ENCODE measurements at places on chromosomes 3 and 15.
A peak's percentile ranks its signal among the peaks of the same experiment; 100 is the strongest.

GRCh38 chr3:23856286-23856685, 50.5 kb downstream of the UBE2E1 start:
- no peak for ATAC-seq

DNA sequence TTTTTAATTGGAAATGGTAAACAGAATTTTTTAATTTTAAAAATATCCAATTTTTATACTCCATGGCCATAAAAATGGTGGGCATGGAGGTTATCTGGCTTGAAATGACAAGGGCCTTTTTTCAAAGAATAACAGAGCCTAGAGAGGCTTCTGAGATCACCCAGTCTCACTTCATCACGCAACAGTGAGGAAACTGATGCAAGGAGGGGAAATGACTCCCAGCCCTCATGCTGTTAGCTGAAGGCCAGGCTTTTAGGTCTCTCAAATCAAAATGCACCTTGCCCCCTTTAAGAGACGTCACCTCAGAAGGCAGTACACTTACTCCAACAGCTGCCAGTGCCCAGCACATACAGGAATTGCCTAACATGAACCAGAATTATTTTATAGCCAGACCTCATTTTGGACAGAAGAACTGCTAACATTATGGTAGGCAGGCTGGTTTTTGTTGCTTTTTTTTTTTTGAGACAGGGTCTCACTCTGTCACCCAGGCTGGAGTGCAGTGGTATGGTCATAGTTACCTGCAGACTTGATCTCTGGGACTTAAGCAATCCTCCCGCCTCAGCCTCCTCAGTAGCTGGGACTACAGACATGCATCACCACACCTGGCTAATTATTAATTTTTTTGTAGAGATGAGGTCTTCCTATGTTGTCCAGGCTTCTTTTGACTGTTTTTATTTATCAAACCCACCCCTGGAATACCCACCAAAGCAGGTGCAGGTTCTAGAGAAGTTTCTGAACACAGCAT, 9.1 kb downstream of the RAB43 start:
- no peak for ATAC-seq

DNA sequence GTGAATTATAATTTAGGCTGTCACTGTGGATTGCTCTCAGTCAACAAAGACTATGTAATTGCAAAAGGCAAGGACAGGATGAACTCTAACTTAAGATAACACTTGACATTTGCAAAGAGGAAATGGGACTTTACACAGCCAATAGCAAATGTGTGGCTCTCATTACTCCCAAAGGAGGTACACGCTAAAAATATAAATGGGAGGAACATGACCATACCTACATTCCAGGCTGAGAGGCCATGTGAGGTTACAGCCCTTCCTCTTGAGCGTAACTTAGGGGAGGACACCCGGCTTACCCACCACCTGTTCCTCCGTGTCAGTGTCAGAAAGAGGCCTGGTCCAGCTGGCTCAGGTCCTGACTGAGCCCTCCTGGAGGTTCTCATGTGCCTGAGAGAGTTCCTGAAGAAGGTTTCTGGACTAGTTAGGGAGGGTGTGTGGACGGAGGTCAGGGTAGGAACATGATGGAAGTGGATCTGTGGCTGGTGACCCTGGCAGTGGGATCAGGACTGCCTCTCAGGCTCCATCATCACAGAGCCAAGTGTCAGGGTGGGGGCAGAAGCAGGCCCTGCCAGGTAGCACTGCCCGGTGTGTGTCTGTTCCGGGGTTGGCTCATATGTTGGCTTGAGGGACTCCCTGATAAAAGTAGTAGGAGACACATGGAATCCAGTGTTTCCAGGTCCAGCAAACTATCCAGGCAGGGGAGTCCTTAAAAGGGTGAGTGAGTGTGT, 7.9 kb downstream of the POPDC2 start:
- no peak for ATAC-seq

DNA sequence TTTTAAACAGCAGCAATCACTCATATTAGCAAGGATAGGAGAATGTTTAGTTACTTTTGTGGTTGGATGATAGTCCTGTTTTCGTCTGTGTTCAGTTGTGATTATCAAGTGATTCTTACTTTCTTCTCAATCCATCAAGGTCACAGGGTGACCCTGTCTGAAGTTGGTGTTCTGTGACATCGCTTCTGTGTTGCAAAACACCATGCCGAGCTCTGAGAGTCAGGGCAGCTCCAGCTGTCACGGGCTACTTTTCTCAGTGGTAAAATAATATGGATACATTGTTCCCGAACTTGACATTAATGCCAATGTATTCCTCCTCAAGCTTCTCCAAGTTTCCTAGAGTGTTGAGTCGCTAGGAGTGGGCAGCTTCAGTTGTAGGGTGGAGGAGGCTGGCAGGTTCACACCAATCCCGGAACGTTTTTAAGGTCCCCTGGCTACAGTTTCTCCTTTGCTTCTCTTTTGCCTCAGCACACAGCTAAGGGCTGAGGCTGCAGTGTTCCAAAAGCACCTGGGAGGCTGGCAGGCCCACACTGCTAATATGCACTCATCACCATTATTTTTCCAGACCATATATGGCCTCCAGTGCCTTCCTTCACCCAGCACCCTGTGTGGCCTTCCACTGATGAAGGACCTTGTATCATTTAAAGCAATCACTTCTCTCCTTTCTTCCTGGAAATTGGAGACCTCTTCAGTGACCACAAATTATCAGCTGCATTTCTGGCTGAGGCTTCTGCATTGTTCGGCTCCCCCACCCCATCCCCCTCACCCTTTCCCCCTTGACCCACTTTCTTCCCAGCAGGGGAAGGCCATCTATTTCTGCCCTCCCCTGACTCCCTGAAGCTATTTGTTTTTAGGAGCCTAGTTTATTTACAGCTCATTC, 25.8 kb downstream of the COLQ start:
- no peak for ATAC-seq

DNA sequence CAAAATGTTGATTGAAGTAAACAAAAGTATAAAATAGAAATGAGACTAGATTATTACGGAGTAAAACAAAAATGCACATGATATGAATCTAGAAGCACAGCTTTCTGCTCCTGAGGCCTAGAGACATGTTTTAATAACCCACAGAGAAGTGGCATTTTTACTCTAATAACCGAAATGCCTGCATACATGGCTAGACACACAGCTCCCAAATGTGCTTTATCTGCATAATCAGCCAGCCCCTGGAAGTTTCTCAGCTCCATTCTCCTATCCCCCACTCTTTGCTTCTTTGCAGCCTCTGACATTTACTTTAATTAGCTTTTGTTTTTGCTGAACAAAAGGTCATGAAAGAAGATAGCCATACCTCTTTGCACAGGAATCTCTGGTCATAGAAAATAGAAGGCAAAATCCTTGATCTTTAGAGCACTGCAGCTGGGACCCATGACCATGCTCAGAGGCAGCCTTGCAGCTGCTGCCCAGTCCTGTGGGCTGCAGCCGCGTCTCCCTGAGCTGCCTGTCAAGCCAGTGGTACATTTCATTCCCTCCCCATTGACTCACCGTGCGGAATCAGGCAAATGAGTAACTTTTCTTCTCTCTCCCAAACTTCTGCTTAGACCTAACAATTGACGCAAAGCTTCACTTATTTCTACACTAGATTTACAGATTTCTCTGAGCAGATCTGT, at the start of gene VEPH1:
TSS of gene VEPH1 (minus strand) at position 501 of the 680 bp plus-strand sequence. CDS start 8,067 bp downstream, outside the sequence.
- peak; percentile 66 for ATAC-seq

- peak; percentile 65 for ATAC-seq
These were observed 2.2 kb upstream of the DCAF1 start for GRCh38 chr3:51501833-51502561.

GRCh38 chr3:195207731-195208130, 63.2 kb downstream of the XXYLT1 start:
- no peak for ATAC-seq

DNA sequence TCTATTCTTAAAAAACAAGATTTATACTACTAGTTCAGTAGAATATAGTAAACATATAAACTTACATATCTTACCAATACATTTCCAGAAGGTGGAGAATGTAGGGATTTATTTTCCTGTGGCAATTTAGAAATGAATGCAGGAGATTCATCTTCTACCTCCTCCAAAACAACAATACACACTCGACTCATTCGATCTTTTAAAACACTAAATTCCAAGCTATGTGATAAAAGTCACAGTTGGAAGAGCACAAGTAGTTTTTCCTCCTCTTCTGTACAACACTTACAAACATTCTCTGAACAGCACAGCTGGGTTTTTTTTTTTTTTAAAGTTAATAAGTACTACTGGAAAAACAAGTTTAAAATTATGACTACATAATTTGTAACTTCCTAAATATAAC, 1.4 kb downstream of the ANKRD28 start:
- ATAC-seq = no peak

- no peak for ATAC-seq
These were observed 109.8 kb downstream of the EPHA3 start for GRCh38 chr3:89217148-89217685.

DNA sequence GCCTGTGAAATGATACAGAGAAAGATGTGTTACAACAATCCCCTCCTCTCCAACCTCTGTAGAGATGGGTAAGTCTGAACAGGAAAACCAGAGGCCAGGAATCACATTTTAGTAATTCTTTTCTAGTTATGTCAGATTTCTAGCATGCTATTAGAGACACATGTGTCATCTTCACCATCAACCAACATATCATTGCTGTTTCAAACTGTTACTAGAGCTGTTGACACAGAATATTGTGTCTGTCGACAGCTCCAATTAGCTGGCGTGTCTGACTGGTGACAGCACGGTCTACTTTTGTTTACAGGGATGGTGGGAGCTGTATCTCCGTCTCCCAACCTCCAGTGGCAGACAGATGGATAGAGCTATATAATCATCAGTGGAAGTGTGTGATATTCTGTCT, 393.2 kb downstream of the SOX2 start:
- ATAC-seq = no peak

DNA sequence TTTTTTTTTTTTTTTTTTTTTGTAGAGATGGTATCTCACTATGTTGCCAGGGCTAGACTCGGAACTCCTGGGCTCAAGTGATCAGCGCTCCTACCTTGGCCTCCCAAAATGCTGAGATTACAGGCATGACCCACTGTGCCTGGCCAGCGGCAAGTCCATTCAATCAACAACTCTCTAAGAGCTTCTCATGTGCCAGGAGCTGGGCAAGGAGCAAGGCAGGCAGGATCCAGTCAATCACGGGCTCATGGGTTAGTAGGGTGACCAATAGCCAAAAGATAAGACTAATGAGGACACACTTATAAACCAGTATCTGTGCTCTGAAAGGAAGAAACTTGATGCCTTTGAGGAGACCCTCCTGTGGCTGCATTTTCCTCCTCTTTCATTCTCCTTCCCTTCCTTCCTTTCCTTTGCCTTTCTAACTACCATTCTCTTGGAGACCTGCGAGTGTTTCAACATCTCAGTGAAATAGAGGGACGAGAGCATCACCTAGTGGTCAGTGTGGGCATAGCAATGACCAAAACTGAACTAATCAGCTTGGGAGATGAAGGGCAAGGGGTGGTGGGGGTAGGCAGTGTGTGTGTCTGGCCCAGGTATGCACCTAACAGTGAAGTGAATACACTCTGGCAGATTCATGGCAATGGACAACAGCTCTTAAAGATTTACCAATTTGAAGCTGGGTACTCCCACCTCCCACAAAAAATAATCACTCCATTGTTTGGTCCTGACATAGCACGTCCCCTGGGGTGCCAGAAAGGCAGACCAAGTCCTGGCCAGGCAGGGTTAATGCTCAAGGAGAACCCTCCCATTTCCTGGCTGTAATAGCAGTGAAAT, 6.3 kb downstream of the RPP25 start:
- peak; percentile 86 for ATAC-seq

GRCh38 chr3:128813097-128813496, 66.3 kb upstream of the ACAD9 start:
- ATAC-seq = no peak

DNA sequence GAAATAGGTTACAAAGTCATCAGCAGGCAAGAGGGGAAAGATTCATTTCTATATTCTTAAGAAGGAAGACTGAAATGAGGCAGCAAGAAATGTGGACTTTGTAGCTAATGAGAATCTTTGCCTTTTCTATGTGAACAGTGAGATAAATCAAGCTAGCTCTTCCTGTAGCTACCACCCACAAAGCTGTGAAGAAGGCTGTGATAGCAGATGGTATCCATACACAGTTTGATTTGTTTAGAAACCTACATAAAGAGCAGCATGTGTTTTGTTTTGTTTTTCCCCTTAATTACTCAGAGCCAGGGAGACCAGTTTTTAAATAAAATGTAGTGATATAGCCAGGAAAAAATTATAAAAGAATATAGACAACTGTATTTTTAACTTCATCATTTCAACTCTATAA, 45.5 kb downstream of the TEX9 start:
- no peak for ATAC-seq

- peak; percentile 19 for ATAC-seq
These were observed 10.9 kb downstream of the RMDN3 start for GRCh38 chr15:40743921-40744814.

DNA sequence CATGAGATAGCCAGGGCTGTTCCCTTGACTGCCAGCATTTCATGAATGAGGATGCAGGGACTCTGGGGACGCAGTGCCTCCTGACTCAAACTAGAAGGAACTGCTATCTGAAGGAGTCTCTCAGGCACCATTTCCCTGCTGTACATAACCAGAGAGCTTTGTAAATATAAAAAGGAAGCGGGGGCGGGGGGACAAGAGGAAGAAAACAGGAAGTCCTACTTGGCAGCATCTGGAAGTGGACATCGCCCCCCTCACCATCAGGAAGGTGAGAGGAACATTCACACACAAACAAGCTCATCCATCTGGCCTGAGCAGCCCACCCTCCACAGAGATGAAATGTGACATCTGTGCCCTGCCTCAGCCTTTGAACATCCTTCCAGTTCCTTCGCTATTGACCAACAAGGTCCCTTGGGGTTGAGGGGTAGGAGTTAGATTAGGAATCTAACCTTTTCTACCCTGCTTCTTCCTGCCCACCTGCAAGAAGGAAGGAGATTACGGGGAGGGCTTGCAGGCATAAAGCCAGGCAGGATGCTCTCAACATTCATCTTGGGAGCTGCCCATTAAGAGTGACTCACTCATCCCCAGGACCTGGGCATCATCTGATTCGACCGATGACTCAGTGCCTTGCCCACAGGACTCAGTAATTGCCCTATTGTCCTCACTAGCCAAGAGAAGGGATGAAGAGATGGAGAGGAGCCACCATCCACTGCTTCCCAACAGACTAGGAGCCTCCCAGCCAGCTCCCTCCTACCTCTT, 31.9 kb downstream of the SH3BP5 start:
- peak; percentile 85 for ATAC-seq

DNA sequence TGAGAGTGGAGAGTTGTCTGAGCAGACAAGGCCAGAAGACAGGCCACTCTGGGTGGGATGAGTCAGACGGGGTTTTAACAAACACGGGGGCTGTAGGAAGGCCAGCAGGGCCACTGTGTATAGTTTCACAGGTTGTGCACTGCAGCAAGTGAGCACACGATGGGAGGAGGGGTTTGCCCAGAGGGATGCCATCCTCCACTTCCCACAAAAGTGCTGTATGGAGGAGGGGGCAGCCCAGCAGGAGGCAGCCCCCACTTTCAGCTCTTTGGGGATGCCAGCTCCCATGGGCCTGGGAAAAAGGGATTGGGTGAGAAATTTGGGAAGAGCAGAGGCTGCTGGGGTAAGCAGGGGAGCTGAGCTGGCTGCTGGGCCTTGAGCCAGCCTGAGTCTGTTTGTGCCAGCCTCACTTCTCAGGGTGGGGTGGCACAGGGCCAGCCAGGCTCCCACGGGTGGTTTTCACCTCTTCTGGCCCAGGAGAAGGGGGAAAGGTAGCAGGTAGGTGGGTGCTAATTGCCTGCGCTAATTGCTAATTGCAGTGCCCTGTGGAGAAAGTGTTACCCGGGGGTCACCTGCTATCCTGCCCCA, 6.7 kb downstream of the ZBTB47 start:
- no peak for ATAC-seq

- no peak for ATAC-seq
These were observed 39.9 kb upstream of the ARHGEF26 start for GRCh38 chr3:154081305-154081704.

All from SK-N-SH treated with all-trans-retinoic acid at 6 μM for 48 hours (cell line).